Cardiac ventricle fibroblast (primary cell): ENCODE measurements at places on chromosomes 1 and 21. TPM values are rescaled to one million over a fixed set of nuclear protein-coding genes. Genes with fewer than 3 reads are reported as not detected.

The TMEM53 gene
- total RNA-seq: 9.1 and 10.4 TPM in 2 replicates

The SDC3 gene
- total RNA-seq: 74.8 and 90.7 TPM in 2 replicates

The KIAA1614 gene
- 6.3 and 7.9 TPM in 2 replicates for total RNA-seq

The AQP10 gene
- not detected in 2 replicates for total RNA-seq
